ENCODE measurements at places on chromosomes 2 and 18. TPM values are rescaled to one million over a fixed set of nuclear protein-coding genes. Genes with fewer than 3 reads are reported as not detected.

TRIB2 gene
- 0.41 TPM for total RNA-seq

TUBA3E gene
- not detected for total RNA-seq

RTP5 gene
- not detected for total RNA-seq

KHK gene
- 12.4 TPM for total RNA-seq

DNER gene
- 8.5 TPM for total RNA-seq

C2orf78 gene
- not detected for total RNA-seq

HOXD9 gene
- 0.98 TPM for total RNA-seq

IGFBP2 gene
- total RNA-seq = 70.0 TPM

LIMS4 gene
- total RNA-seq = 0.88 TPM

MPP4 gene
- total RNA-seq = 0.14 TPM

DRC1 gene
- total RNA-seq = 0.22 TPM

THSD7B gene
- not detected for total RNA-seq

RESP18 gene
- not detected for total RNA-seq

GBX2 gene
- 3.7 TPM for total RNA-seq

MAL gene
- not detected for total RNA-seq

ZDBF2 gene
- total RNA-seq = 0.86 TPM

CNTNAP5 gene
- total RNA-seq = not detected

DUSP19 gene
- total RNA-seq = 0.57 TPM

EFEMP1 gene
- total RNA-seq = 41.0 TPM

ITGB6 gene
- 0.84 TPM for total RNA-seq

G6PC2 gene
- total RNA-seq = not detected

MROH2A gene
- total RNA-seq = 0.10 TPM

RALB gene
- total RNA-seq = 77.1 TPM

MC2R gene
- total RNA-seq = not detected

HRH4 gene
- not detected for total RNA-seq

CYP27A1 gene
- 0.14 TPM for total RNA-seq

PLB1 gene
- 1.3 TPM for total RNA-seq

AQP12B gene
- not detected for total RNA-seq

GLI2 gene
- total RNA-seq = 18.5 TPM

GAL3ST2 gene
- total RNA-seq = 0.28 TPM

POMC gene
- not detected for total RNA-seq

CROCC2 gene
- total RNA-seq = not detected

FZD7 gene
- total RNA-seq = 6.9 TPM

GALNT14 gene
- total RNA-seq = 52.7 TPM

GRP gene
- total RNA-seq = not detected
